ENCODE measurements at places on chromosomes 7 and 10.
A peak's percentile ranks its signal among the peaks of the same experiment; 100 is the strongest.

DNA sequence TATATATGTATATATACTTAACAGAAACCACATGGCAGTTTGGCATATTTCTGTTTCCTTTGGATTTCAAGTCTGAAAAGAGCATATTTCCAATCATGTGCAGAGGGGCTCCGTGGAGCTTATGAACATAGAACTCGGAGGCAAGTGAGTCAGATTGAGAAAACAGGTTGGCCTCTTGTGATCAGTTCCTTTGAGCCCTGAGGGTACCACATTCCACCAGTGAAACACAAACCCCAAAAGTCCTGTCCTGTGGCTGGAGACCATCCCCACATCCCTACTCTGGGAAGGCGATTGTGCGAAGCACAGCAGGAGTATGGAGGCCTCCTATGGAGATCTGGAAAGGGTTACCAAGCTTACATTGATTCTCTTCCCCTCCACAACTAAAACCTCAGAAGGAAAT lies 196.7 kb upstream of the TMEM72 start:
- no peak for DNase-seq

DNA sequence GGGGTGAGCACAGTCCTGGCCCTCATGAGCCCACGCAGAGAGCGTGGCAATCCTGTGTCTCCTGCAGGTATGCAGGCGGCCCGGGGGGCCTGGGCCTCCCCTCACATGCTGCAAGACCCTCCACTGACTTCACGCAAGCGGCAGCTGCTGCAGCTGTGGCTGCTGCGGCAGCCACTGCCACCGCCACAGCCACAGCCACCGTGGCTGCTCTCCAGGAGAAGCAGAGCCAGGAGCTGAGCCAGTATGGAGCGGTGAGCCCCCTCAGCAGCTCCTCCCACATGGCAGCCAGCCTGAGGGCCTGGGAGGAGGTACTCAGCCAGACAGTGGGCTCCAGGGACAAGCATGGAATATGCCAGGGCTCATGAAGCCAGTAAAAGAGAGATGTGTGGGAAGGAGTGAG lies 8.7 kb downstream of the ZMIZ2 start:
- no peak for DNase-seq

GRCh38 chr10:119688033-119688508 lies 36.9 kb downstream of the BAG3 start:
- no peak for DNase-seq

GRCh38 chr7:139937715-139938114 lies 108.7 kb downstream of the TBXAS1 start:
- no peak for DNase-seq

DNA sequence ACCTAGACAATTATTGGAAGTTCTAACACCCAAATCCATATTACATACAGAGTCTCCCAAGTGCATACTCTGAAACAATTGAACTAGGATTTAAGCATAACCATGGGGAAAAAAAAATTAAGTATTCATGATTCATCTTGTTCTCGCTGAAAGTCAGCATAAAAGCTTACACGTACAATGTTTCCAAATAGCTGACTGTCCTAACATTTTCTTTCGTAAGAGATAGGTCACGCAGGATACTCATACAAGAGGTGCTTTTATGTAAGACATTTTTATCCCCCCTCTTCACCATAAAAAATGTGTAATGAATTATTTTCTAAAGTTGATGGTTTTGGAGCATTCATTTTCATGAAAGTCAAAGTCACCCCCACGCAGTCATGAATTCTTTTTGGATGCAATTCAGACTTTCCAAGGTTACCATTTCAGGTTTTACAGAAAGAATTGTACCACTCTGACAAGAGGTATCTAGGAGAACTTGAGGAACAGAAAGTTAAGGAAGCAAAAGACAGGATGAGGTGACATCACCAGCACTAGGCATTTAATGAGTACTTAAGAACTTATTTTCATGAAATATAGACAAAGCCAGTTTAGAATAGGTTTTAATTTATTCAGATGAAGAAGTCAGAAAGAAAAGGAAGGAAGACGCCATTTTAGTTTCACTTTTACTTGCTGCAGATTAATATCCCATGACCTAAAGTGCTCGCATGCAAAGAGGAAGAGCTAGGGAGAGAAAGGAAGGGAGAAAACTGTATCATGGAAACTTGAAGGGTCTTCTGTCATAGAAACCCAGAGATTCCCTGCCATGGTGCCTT lies 55.8 kb downstream of the TMEM26 start:
- DNase-seq, result no peak

GRCh38 chr10:124288486-124288885 lies 130.2 kb downstream of the OAT start:
- DNase-seq, result no peak

DNA sequence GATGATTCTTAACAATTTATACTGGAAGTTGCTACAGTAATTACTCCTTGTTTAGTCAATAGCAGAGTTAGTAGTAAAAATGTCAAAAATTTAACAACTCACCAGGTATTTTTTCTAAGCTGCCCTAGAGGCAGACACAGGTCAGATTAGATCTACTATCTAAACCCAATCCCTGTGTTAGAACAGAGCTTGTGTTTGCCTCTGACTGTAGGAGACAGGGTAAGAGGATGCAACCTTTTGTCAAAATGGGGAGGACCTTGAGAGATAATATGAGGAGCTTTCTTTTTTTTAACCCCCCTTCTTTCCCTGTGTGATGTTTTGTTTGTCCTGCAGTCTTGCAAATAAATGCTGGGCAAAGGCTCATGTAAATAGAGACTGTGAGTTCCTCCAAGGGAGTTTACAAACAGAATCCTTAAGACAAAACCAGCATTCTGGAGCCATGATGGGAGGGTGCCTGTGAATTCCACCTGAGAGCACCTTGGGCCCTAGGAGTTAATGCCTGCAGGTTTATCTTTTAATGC lies 353.1 kb downstream of the GATA3 start:
- no peak for DNase-seq

- DNase-seq, result no peak
Measured at GRCh38 chr7:8143151-8143874, 118.7 kb downstream of the ICA1 start.

DNA sequence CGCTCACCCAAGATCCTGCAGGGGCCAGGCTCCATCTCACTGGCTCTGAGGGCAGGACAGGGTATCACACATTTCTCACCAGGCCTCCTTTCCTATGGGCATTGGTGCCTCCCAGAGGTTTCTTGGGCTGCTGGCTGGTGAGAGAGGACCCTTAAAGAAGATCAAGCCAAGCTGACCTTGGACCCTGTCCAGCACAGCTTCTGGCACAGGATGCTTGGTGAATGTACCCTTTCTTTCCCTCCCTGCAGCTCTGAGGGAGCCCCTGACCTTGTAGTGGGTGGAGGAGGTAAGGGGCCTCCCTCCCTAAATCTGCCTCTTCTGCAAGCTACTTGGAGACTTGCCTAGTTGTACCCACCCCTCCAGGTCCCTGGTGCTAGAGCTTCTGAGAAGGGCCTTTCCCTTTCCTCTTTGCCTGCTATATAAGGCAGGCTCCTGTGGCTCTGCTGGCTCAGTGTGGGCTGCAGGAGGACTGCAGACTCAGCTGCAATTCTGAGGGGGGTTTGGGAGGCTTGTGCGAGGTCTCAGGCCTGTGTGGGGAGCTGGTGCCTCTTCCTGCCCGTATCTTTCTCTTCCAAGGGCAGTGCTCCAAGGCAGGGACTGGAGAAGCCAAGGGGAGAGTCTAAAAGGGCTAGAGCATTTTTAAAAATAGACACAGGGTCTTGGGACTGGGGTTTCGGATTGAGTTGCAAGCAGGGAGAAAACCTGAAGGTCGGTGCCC lies 11.7 kb upstream of the TRIM8 start:
- DNase-seq, result no peak

- no peak for DNase-seq
Measured at GRCh38 chr10:59037018-59037389, 139.4 kb upstream of the PHYHIPL start.

- DNase-seq, result no peak
Measured at GRCh38 chr10:9243941-9244411, 1189.5 kb downstream of the GATA3 start.

- peak; percentile 48 for DNase-seq
Measured at GRCh38 chr7:38463277-38464225, 167.6 kb downstream of the AMPH start.

GRCh38 chr7:148135116-148135515 lies 455.4 kb upstream of the C7orf33 start:
- no peak for DNase-seq

All from central memory CD8-positive, alpha-beta T cell (primary cell).